Effector memory CD8-positive, alpha-beta T cell (primary cell): ENCODE measurements at places on chromosomes 11 and 22.

DNA sequence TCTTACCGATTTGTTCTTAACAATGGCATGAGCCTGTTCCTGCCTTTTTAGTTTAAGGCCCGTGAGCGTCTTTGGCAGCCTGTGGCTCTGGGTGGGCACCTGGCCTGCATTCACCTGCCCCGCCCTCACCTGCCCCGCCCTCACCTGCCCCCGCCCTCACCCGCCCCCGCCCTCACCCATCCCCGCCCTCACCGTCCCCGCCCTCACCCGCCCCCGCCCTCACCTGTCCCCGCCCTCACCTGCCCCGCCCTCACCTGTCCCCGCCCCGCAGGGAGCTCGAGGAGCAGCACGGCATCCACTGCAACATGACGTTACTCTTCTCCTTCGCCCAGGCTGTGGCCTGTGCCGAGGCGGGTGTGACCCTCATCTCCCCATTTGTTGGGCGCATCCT lies 14.2 kb downstream of the GATD1 start:
- no peak for DNase-seq

DNA sequence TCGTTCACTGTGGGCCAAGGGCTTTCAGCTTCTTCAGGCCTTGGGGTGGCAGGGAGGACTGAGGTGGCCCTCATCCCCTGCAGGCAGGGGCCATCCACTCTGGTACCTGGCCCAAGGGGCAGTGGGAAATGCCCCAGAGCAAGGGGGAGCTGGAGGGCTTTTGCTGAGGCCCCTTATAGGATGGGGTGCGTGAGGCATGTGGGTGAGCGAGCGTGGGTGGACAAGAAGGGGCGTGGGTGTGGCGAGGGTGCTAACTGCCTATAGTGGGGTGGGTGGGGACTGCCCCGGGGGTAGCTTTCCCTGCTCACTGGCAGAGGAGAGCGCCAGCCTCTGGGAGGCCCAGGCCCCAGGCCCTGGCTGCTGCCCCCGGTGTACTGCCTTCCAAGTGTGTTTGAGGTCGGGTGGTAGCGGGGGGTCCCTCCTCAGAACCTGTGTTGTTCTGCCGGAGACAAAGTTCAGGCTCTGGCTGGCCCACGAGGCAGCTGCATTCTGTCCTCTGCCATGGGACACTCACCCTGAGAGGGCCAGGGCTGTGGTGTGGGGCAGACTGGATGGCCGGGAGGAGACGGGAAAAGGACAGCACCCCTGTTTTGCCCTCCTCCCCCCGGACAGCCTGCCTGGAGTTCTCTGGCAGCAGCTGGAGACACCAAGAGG lies 3.4 kb downstream of the FLRT1 start:
- DNase-seq: no peak

DNA sequence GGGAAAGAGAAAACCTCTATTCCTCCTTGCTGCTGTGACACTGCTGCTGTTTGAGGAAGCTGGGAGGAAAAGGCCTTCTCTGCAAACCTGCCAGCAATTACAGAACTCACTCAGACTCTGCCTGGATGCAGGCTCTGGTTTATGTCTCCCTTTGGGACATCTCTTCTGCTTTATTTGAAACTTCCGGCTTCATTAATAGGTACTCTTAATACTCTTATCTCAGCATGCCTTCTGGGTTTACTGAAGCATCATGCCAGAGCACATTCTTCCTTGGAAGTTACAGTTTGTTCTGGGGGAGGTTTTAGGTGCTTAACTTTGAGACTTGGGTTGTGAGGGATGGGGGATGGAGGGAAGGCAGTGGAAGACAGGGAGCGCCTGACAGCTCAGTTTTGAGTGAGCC lies 79.9 kb downstream of the NAV2 start:
- no peak for DNase-seq

- no peak for DNase-seq
These were observed 19.5 kb downstream of the YPEL4 start for GRCh38 chr11:57630171-57630570.

- DNase-seq: no peak
These were observed 52.5 kb upstream of the KCNQ1OT1 start for GRCh38 chr11:2752204-2752770.

GRCh38 chr22:37237371-37238268 lies 6.4 kb downstream of the RAC2 start:
- DNase-seq: no peak

GRCh38 chr11:101872171-101872882 lies 42.5 kb upstream of the CEP126 start:
- no peak for DNase-seq

DNA sequence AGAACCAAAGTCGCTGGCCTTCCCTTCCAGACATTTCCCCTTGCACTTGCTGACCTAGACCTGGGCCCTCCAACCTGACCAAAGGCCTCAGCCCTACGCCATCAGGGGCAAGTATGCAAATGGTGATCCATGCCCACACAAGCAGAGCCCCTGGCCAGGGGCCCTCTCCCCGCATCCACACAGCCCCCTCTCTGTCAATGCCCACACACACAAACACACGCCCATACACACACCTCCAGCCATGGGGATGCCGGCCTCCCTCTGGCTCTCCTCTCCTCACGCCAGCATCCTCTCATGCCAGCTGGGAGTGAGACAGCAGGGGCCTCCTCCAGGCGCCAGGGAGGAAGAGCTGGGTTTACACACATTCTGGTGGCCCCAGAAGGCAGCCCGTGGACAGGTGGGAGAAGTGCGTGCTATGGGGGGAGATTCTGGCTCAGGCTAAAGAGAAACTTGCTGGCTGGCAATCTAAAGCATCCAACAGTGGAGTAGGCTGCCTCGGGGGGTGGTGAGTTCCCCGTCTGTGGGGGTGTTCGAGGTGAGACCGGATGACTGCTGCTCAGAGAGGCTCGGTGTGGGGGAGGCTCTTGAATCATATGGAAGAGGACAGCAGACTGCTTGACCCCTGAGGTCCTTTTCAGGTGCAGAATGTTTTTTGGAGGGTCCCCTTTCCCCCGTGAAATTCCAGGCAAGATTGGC lies 4.8 kb downstream of the NRXN2 start:
- no peak for DNase-seq

DNA sequence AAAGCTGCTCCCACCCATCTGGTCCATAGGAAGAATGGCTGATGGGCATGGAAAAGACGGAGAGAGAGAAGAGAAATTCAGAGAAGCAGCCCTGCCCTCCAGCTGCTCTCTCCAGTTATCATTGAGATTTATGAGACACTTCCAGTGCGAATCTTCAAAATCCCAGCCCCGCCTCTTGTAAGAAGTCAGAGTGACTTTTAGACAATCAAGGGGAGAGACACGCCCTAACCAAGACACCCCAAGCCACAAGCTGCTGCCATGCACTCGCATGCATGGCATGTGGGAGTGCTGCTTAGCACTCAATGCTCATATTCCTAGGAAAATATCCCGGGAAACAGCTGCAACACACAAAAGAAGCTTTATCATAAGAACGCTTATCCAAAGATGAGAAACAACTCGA lies 110.6 kb upstream of the BID start:
- no peak for DNase-seq
